Ovary (tissue), 10 donors: ENCODE measurements at places on chromosomes 1 and 21.

GRCh38 chr1:206637605-206638004 lies 2.3 kb downstream of the DYRK3 start:
- no peak for DNase-seq

DNA sequence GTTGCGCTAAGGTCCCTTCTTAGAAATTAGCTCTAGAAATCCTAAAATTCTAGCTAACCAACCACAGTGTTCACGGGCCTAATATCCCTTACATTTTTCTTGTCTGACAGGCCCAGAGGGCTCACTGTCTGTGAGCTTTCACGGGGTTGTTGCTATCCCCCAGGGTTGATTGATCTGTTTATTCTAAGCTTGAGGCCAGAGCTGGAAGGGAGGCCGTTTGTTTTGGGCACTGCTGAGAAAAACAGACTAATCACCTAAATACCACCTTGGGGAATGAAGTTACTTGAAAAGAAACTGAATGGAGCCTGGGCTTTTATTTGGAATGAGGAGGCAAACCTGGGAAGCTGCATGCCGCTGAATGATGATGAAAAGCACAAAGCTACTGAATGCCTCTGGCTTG lies 162.4 kb downstream of the KIF26B start:
- no peak for DNase-seq

GRCh38 chr1:234731569-234732085 lies 121.6 kb upstream of the IRF2BP2 start:
- no peak for DNase-seq

GRCh38 chr1:14242870-14243269 lies 355.6 kb upstream of the KAZN start:
- DNase-seq: no peak

DNA sequence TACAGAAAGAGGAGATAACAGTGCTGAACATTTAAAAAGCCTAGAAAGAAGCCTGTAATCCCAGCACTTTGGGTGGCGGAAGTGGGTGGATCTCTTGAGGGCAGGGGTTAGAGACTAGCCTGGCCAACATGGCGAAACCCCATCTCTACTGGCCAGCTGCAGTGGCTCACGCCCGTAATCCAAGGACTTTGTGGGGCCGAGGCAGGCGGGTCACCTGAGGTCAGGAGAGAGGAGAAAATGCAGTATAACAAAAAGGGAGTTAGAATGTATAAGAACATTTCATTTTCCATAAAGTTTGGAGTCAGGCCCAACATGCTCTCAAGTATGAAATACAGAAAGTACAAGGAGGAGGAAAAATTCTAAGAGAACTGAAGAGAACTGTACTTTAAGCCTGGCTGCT lies 134.5 kb downstream of the SMYD3 start:
- DNase-seq: peak; percentile 85
